ENCODE measurements at places on chromosomes 2 and 18.
A peak's percentile ranks its signal among the peaks of the same experiment; 100 is the strongest.

- no peak overlapping the region for H3K4me3 ChIP-seq
- H3K36me3 ChIP-seq: peaks cover 54% of the 10 kb centered on the region
Observed at GRCh38 chr2:48519593-48519992, 10.4 kb upstream of the STON1 start.

DNA sequence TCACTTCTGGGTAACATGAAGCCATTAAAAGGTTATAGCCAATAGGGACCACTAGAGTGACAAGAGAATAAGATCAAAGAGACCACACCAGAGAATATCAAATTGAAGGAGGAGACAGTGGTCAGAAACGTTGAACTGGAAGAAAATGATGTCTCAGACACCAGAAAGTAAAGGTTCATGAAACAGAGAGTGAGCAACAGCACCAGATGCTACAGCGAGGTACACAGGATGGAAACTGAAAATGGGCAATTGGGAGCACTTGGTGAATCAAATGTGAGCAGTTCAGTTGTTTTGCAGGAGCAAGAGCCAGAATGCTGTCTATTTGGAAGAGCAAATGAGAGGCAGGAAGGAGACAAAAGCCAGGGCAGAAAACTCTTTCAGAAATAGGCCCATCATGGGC, 162.6 kb downstream of the SS18 start:
- no peak for DNase-seq
- H3K4me1 ChIP-seq: no peaks in the 10 kb centered on the region
- H3K27ac ChIP-seq: no peak overlapping the region
- H3K27me3 ChIP-seq: no peaks in the 10 kb centered on the region
- H3K4me3 ChIP-seq: no peak overlapping the region

GRCh38 chr2:44804406-44805265, 136.9 kb upstream of the SIX3 start:
- H3K36me3 ChIP-seq: no peaks in the 10 kb centered on the region
- peak; percentile 39 for DNase-seq
- H3K4me3 ChIP-seq: no peak overlapping the region

DNA sequence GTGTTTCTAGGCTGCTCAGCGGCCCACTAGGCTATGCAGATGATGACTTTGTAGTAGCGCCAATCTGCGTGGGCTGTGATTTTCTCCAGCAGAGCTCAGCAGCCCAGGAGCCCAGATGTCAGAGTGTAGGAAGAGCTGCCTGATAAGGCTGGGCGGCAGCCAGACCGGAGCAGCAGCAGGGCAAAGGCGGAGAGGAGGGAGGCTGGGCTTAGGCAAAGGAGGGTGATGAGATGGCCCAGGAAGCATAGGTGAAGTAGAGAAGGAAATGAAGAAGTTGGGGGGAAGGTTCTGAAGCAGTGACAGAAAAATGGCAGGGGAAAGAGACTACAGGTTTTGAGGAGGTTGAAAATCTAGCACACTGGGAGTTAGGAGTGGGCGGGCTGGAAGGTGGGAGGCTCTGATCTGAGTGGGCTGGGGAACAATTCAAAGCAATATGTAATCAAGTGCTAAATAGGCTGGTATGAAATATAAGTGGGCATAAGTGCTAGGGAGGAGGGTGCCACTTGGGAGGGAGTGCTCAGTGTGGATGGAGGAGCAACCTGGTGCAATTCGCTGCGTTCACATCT, 50.6 kb upstream of the STPG4 start:
- no peaks in the 10 kb centered on the region for H3K4me1 ChIP-seq
- H3K4me3 ChIP-seq: no peak overlapping the region
- no peak overlapping the region for H3K27ac ChIP-seq
- no peak for DNase-seq
- no peaks in the 10 kb centered on the region for H3K27me3 ChIP-seq

GRCh38 chr2:181755181-181755580, 74.9 kb upstream of the NEUROD1 start:
- H3K4me1 ChIP-seq: no peaks in the 10 kb centered on the region
- no peaks in the 10 kb centered on the region for H3K36me3 ChIP-seq
- H3K27me3 ChIP-seq: no peaks in the 10 kb centered on the region

GRCh38 chr18:76506974-76507764, 12.1 kb upstream of the ZNF516 start:
- no peak for DNase-seq
- no peaks in the 10 kb centered on the region for H3K27me3 ChIP-seq
- H3K27ac ChIP-seq: no peak overlapping the region
- no peaks in the 10 kb centered on the region for H3K36me3 ChIP-seq
- H3K4me3 ChIP-seq: no peak overlapping the region
- no peaks in the 10 kb centered on the region for H3K4me1 ChIP-seq

GRCh38 chr2:5164776-5165525, 527.2 kb upstream of the SOX11 start:
- no peak for DNase-seq
- no peaks in the 10 kb centered on the region for H3K36me3 ChIP-seq
- no peak overlapping the region for H3K27ac ChIP-seq
- H3K4me3 ChIP-seq: no peak overlapping the region
- H3K27me3 ChIP-seq: no peaks in the 10 kb centered on the region

DNA sequence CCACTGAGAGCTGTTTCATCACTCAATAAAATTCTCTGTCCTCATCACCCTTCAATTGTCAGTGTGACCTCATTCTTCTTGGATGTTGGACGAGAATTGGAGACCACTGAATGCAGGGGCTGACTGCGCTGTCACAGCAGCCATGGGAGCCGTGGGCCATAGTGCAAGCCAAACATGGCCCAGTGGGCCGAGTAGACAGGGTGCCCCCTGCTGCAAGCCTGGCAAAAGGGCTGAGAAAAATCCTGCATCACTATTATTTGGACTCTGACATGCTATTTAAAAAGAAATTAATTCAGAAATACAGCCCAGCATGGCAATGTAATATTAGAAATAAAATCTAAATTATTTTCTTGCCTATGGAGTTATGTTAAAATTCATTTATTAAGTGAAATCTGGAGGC, 67.8 kb upstream of the FAM98A start:
- DNase-seq: no peak
- H3K36me3 ChIP-seq: no peaks in the 10 kb centered on the region
- no peaks in the 10 kb centered on the region for H3K4me1 ChIP-seq
- H3K4me3 ChIP-seq: no peak overlapping the region
